ENCODE measurements at places on chromosomes 5 and 9.

DNA sequence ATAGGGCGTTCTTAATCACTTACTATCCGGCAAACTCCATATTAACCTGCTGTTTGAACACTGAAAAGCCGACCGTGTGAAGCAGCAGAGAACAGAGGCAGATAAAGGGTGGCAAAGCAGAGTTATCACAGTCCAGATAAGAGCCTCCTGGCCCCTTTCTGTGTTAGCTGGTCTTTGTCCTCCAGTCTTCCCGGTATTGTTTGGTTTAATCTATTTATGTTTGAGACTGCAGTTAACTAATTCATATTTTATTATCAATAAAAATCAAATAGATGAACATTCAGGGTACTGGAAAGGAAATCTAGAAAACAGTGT, 6.0 kb upstream of the HTR4 start:
- no peak overlapping the region for H3K27ac ChIP-seq
- H3K27me3 ChIP-seq: no peaks in the 10 kb centered on the region
- H3K4me3 ChIP-seq: no peak overlapping the region
- no peaks in the 10 kb centered on the region for H3K4me1 ChIP-seq
- DNase-seq: no peak

GRCh38 chr5:61159070-61159469, 3.2 kb downstream of the SMIM15 start:
- no peaks in the 10 kb centered on the region for H3K4me1 ChIP-seq
- no peaks in the 10 kb centered on the region for H3K27me3 ChIP-seq
- no peak overlapping the region for H3K27ac ChIP-seq
- H3K36me3 ChIP-seq: peaks cover 22% of the 10 kb centered on the region
- H3K4me3 ChIP-seq: no peak overlapping the region
- no peak for DNase-seq

DNA sequence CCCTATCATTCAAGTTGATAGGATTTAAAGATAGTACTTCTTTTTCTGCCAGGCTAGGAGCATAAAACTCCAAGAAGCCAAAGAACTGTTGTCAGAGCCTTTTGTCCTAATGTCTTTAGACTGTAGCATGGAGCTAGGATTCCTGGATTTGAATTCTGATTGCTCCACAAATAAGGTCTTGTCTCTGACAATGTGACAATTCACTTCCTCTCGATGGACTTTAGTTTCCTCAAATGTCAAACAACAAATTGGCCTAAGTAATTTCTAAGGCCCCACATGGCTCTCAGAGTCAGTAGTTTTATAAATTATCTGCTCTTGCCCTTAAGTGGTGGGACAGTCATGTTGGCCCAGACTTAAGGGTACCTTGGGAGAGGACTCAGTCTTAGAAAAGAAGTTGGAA, 36.7 kb downstream of the RFK start:
- H3K27me3 ChIP-seq: no peaks in the 10 kb centered on the region
- H3K27ac ChIP-seq: no peak overlapping the region
- no peaks in the 10 kb centered on the region for H3K36me3 ChIP-seq
- no peak for DNase-seq
- H3K4me1 ChIP-seq: no peaks in the 10 kb centered on the region

- H3K4me1 ChIP-seq: no peaks in the 10 kb centered on the region
- H3K27ac ChIP-seq: no peak overlapping the region
- no peaks in the 10 kb centered on the region for H3K36me3 ChIP-seq
- H3K4me3 ChIP-seq: no peak overlapping the region
- no peaks in the 10 kb centered on the region for H3K27me3 ChIP-seq
- no peak for DNase-seq
Observed at GRCh38 chr5:933251-933861, 40.7 kb downstream of the TRIP13 start.

DNA sequence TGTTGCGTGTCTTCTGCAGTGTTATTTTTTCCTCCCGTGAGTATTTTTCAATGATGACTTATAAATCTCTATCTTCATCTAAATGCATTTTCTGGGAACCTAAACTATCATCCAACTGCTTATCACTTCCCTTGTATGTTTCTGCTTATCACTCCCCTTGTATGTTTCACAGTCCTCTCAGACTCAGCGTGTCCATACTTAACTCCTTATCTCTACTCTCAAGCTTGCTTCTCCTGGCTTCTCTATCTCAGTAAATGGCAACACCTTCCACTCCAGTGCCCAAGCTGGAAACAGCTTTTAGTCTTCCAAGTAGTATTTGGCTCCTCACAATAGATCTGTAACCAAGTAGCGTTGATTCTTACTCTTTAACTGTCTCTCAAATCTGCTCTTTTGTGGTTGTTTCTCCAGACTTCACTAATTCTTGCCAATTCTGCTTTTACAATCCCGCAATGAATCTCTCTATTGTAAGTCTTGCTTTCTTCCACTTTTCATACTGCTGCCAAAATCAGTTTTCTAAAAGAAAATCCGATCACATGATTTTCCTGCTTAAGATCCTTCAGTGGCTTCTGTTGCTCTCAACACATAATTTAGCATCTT, 33.8 kb upstream of the TXNDC8 start:
- no peaks in the 10 kb centered on the region for H3K36me3 ChIP-seq
- no peak overlapping the region for H3K4me3 ChIP-seq
- H3K27me3 ChIP-seq: no peaks in the 10 kb centered on the region
- H3K4me1 ChIP-seq: no peaks in the 10 kb centered on the region
- no peak for DNase-seq
- no peak overlapping the region for H3K27ac ChIP-seq

DNA sequence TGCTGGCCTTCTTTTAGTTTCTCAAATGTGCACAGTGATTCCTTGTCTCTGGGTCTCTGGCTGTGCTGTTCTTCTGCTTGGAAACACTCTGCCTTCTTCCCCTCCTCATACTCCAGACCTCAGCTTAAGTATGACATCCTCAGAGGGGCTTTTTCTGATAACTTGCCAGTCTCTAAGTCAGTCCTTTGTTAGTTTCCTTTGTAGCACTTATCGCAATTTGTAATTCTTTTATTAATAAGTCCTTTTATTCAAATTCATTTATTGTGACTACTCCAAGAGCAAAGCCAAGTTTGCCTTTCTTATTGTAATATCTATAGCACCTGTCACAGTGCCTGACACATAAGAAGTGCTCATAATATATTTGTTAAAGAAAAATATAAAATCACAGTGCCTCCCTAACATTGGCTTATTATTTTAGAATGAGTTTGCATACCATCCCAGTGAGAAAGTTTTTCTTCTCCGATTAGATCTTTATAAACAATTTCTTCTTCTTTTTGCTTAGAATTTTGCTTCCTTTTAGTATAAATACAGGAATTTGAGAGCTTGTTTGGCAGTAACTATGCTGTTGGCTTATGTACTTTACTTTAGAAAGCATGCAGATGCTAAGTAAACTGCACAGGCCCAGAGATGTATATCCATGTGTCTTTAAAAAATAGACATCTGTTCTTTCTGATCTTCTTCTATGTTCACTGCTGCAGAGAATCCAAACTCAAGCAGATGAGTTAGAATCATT, 198.0 kb downstream of the GAS1 start:
- no peaks in the 10 kb centered on the region for H3K36me3 ChIP-seq
- no peaks in the 10 kb centered on the region for H3K4me1 ChIP-seq
- DNase-seq: no peak
- H3K27ac ChIP-seq: no peak overlapping the region
- no peaks in the 10 kb centered on the region for H3K27me3 ChIP-seq
- no peak overlapping the region for H3K4me3 ChIP-seq

DNA sequence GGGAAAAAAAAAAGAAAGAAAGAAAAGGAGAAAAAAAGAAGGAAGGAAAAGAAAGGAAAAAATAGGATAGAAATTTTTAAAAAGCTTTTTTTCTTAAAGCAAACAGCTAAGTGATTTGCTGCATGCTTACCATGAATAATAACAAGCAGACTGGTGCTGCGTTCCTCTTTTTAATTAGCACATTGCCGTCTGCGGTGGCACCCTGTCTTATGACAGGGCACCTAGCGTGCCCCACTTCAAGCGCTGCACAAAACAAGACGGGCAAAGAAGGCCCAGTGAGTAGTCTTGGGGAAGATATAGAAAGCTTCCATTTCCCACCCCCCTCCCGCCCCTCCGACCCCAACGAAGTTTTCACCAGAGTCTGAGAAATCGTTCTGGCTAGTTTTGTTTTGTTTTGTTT, 513.9 kb downstream of the ZNF608 start:
- no peak overlapping the region for H3K4me3 ChIP-seq
- DNase-seq: no peak
- H3K27me3 ChIP-seq: no peaks in the 10 kb centered on the region
- no peaks in the 10 kb centered on the region for H3K4me1 ChIP-seq
- no peaks in the 10 kb centered on the region for H3K36me3 ChIP-seq
